Endothelial cell of umbilical vein (primary cell): ENCODE measurements at places on chromosomes 7 and 10.

DNA sequence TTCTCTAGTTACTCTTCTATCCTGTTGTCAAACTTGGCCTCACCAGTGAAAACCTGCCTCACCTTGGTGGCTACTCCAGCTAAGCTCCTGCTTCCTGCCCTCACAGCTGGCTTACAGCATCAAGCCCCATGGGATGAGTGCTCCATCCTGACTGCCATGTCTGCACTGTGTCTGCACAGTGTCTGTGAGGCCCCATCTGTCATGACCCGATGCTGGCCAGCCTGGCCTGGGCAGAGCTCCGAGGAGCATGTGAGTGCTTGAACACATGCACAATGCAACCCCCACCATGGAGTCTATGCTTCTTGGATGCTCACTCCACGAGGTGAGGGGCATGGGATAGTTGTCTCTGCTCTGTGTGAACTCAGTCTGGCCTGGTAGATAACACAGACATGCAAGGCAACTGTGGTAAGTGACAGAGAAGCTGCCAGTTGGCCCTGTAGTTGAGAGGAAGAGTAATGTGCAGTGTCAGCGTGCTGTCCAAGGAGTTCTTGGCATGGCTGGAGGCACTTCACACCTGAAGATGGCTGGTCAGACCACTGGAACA lies 207.1 kb upstream of the ZNF32 start:
- H3K27ac ChIP-seq, result no peak overlapping the region
- no peak overlapping the region for H3K4me3 ChIP-seq
- no peak for DNase-seq
- H3K4me1 ChIP-seq, result peaks cover 28% of the 10 kb centered on the region
- H3K27me3 ChIP-seq, result peaks cover 1% of the 10 kb centered on the region
- H3K36me3 ChIP-seq, result no peaks in the 10 kb centered on the region

DNA sequence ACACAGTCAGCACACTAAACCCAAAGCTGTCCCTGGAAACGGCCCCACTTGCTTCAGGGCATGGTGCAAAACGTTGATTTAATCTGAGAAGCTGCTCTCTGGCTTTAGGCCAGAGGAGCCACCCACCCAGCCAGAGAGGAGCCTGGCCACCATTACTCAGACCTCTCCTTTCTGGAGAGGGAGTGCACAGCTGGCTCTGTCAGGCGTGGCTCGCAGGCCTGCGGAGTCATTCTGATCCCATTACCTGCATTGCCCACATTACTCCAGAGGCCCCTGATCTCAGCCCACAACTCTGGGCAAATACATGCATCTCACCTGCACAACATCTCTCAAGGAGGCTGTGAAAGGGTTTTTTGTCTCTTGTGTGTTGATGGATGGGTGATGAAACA lies 370.0 kb upstream of the IGFBP3 start:
- no peak overlapping the region for H3K27ac ChIP-seq
- H3K4me1 ChIP-seq, result no peaks in the 10 kb centered on the region
- DNase-seq, result no peak

DNA sequence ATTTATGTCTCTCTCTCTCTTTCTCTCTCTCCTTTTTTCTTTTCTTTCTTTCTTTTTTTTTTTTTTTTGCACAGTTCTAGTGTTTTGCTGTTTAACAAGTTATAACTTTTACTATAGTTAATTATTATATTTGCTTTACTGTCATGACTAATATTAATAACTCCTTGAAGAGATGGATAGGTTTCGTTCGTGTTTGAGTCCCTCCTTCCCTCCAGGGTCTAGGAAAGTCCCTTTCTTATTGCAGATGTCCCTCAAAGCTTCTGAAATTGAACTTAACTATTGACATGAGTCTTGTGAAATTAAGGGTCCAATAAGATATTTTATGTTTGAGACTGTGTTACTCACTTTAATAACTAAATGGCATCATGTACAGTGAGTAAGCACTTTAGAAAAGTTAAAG lies 131.4 kb downstream of the PLXDC2 start:
- no peak for DNase-seq
- H3K4me1 ChIP-seq, result no peaks in the 10 kb centered on the region
- H3K4me3 ChIP-seq, result no peak overlapping the region
- no peaks in the 10 kb centered on the region for H3K27me3 ChIP-seq
- H3K36me3 ChIP-seq, result no peaks in the 10 kb centered on the region

DNA sequence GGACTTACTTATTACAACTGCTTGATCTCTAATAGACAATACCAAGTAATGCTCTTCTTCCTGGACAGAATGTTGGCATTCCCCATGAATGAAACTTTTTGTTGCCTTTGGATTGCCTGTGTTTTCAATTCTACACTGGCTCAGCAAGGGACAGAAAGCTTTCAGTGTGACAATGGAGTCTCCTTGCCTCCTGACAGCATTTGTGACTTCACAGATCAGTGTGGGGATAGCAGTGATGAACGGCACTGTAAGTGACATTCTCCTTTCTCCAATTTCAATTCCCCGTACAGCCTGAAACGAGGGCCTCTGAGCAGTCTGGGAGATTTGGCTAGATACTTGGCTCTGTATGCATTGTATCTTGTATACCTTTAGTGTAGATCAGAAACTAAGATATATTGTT lies 290 bp downstream of the MALRD1 start:
- no peaks in the 10 kb centered on the region for H3K4me1 ChIP-seq
- H3K36me3 ChIP-seq, result no peaks in the 10 kb centered on the region
- no peak for DNase-seq
- H3K27ac ChIP-seq, result no peak overlapping the region
- H3K4me3 ChIP-seq, result no peak overlapping the region

DNA sequence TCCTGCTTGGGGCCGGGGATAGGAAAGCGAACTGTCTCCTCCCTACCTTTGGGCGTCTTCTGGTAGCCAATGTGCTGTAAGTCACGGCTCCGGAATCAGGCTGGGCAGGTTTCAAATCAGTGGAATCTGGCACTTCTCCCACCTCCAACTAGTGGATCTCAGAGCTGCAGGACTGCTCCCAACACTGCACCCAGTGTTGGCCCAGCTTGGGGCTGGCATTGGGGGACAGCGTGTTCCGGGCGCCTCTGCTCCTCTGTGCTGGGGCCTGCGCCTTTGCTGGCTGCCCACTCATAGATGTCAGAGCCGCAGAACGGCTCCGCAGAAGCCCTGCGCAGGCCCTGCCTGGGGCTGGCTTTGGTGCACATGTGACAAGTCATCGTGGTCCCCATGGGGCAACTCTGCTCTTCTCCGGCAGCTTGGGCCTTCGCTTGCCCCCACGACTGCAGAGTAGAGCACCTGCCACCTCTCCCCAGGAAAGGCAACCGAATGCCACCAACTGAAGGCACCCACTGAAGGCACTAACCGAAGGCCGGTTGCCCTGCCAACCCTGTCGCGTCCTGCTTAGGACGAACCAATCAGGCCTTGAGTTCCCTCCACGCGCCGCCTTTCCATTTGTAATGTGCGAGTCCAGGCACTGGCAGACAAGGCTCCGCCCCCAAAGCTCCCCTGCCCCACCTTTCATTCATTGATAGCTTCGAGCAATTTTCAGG lies 85.5 kb upstream of the ABI1 start:
- H3K27ac ChIP-seq, result no peak overlapping the region
- DNase-seq, result no peak
- H3K4me3 ChIP-seq, result no peak overlapping the region
- no peaks in the 10 kb centered on the region for H3K4me1 ChIP-seq
- peaks cover 3% of the 10 kb centered on the region for H3K27me3 ChIP-seq
- no peaks in the 10 kb centered on the region for H3K36me3 ChIP-seq

DNA sequence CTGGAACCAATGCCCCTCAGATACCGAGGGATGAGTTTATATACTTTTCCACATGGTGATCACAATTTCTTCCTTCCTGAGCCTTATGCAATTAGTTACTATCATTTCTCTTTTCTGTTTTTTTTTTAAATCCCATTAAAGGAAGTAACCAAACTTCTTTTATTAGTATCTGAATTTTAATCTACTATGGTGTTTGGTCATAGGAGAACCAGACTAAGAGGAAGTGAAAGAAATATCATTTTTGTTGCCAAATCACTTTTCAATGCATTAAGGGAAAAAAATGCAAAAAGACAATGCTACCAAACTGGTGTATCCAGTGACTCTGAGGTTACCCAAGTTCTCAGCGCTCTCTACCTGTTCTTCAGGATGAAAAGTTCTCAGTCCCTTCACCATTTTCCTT lies 167.7 kb downstream of the NXPH1 start:
- no peak overlapping the region for H3K27ac ChIP-seq
- DNase-seq, result no peak
- H3K4me3 ChIP-seq, result no peak overlapping the region
- no peaks in the 10 kb centered on the region for H3K27me3 ChIP-seq
- no peaks in the 10 kb centered on the region for H3K36me3 ChIP-seq

DNA sequence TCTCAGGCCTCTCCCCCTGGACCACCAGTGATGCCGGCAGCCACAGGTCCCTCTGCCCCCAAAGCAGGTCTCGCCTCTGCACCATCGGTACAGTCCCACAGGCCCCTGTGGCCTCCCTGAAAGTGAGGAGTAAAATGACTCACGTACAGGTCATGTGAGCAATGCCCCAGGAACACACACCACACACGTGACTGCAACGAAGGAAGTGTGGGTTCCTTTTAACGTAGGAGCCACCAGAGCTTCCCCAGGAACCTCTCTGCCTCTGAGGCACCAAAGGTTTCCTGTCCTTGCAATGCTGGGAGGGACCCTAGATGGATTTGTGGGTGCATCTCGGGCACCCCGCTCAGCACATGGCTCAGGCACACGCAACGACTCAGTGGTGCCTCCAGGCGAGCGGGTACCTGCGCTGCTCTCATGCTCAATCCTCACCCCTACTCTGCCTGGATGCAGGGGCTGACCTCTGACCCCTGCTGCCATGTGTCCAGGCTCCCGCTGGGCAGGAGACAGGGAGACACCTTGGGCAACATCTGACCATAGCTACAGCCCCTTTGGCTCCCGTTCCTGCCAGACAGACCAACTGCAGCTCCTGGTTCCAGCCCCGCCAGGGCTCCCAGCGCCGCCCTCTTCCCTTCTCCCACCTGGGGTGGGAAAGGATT lies 120.7 kb downstream of the PRKAG2 start:
- DNase-seq, result peak; percentile 26
- no peaks in the 10 kb centered on the region for H3K36me3 ChIP-seq
- H3K27ac ChIP-seq, result peak overlapping the region; percentile 8
- H3K27me3 ChIP-seq, result no peaks in the 10 kb centered on the region

GRCh38 chr10:28823501-28824075 lies 146.3 kb downstream of the BAMBI start:
- no peak overlapping the region for H3K4me3 ChIP-seq
- H3K27me3 ChIP-seq, result peaks cover 9% of the 10 kb centered on the region
- DNase-seq, result no peak
- no peaks in the 10 kb centered on the region for H3K36me3 ChIP-seq
- no peaks in the 10 kb centered on the region for H3K4me1 ChIP-seq

GRCh38 chr10:91049296-91049987 lies 128.6 kb upstream of the ANKRD1 start:
- no peak overlapping the region for H3K4me3 ChIP-seq
- DNase-seq, result no peak
- no peak overlapping the region for H3K27ac ChIP-seq
- H3K4me1 ChIP-seq, result peaks cover 11% of the 10 kb centered on the region
- H3K27me3 ChIP-seq, result no peaks in the 10 kb centered on the region

- no peaks in the 10 kb centered on the region for H3K36me3 ChIP-seq
- H3K27ac ChIP-seq, result no peak overlapping the region
- DNase-seq, result no peak
- no peak overlapping the region for H3K4me3 ChIP-seq
- no peaks in the 10 kb centered on the region for H3K4me1 ChIP-seq
Observed at GRCh38 chr10:128306966-128307365, 180.7 kb upstream of the MKI67 start.

DNA sequence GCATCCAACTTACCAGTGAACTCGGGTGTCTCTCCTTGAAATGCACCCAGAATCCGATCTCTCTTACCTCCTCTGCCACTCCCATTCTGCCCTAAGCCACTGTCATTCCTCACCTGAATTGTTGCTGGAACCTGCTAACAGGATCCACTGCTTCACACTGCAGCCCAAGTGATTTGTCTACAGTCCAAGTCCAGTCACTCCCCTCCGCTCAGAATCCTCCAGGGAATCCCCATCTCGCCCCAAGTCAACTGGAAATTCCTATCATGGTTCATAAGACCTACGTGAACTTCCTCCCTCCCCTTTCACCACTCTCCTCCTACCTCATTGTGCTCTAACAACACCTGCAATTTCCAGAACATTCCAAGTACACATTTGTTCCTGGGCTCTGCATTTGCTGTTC lies 91.3 kb downstream of the SCRN1 start:
- DNase-seq, result no peak
- H3K4me3 ChIP-seq, result no peak overlapping the region
- peaks cover 3% of the 10 kb centered on the region for H3K27me3 ChIP-seq

- no peaks in the 10 kb centered on the region for H3K4me1 ChIP-seq
- no peaks in the 10 kb centered on the region for H3K36me3 ChIP-seq
- no peaks in the 10 kb centered on the region for H3K27me3 ChIP-seq
- DNase-seq, result no peak
Observed at GRCh38 chr10:94016727-94017714, 23.3 kb downstream of the PLCE1 start.

DNA sequence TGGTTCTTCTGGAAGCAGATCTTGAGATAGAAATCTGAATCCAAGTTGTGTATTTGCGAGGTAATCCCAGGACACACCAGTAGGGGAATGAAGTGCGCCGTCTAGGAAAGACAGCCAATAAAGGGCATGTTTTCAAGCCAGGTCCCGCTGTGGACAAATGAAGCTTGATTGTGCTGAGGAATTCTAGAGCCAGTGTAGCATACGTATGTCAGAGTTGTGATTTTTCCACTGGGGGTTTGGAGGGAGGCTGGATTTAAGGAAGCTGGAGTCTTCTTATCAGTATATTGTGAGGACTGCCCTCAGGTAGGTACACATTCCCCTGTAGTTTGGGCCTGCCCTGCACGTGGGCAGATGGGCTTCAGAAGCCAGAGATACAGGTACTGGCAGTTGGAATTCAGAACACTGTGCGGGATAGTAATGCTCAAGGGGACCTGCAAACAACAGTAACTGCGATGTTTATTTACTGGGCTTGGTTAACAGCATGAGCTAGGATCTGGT lies 50.9 kb downstream of the GALNT11 start:
- H3K36me3 ChIP-seq, result no peaks in the 10 kb centered on the region
- no peak overlapping the region for H3K4me3 ChIP-seq
- peak; percentile 21 for DNase-seq
- no peaks in the 10 kb centered on the region for H3K27me3 ChIP-seq
- no peak overlapping the region for H3K27ac ChIP-seq

- H3K27me3 ChIP-seq, result no peaks in the 10 kb centered on the region
- H3K4me1 ChIP-seq, result peaks cover 13% of the 10 kb centered on the region
- no peaks in the 10 kb centered on the region for H3K36me3 ChIP-seq
- H3K4me3 ChIP-seq, result no peak overlapping the region
- H3K27ac ChIP-seq, result no peak overlapping the region
- DNase-seq, result peak; percentile 55
Observed at GRCh38 chr10:104349623-104350126, 4.0 kb upstream of the CFAP58 start.

- H3K36me3 ChIP-seq, result no peaks in the 10 kb centered on the region
- H3K27me3 ChIP-seq, result peaks cover 4% of the 10 kb centered on the region
- no peak for DNase-seq
- H3K4me3 ChIP-seq, result no peak overlapping the region
Observed at GRCh38 chr7:110382736-110383135, 708.2 kb upstream of the LRRN3 start.

DNA sequence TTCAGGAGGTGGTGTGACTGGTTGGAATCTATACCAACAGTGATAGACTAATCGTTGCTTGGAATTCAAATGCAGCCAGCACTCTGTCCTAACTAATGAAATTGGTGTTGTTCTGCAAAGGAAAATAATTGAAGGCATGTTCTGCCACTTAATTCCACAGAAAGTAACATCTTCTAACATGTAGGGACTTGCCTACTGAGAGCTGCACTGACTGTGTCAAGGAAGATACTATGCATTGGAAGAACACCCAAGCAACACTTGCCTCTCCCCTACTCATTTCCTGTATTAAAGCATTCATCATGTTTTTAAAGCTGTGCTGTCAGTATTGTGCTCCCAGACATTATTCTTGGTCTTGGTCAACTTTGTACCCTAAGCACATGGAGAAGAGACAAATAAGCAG lies 2.7 kb upstream of the CYP3A7 start:
- no peaks in the 10 kb centered on the region for H3K27me3 ChIP-seq
- H3K27ac ChIP-seq, result no peak overlapping the region
- no peak overlapping the region for H3K4me3 ChIP-seq
- H3K4me1 ChIP-seq, result no peaks in the 10 kb centered on the region
- no peaks in the 10 kb centered on the region for H3K36me3 ChIP-seq
